T-helper 2 cell (primary cell): ENCODE measurements at places on chromosomes 12 and 14.

DNA sequence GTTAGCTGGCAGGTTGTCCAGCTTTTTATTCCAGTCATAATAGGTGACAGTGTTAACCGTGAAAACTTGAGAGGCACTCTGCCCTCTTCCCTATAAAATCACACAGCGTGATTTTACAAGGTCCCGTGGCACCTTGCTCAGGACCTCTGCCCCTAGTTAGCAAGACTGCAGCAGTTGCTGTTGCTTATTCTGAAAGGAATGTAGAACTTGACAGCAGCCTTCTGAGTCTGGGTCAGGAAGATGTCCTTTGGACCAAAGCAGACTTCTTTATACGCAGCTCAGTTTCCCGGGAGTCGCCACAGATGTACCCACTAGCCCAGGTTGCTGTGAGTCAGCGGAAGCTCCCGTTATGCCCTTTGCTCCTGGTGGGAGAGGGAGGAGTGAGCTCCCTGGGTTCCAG, 13.2 kb downstream of the PRKAB1 start:
- no peak for DNase-seq

- DNase-seq: no peak
Measured at GRCh38 chr14:50533241-50533705, 904 bp upstream of the MAP4K5 start.

GRCh38 chr12:113788020-113788856, 177.9 kb downstream of the RBM19 start:
- DNase-seq: no peak

- no peak for DNase-seq
Measured at GRCh38 chr14:55782166-55782565, 202.2 kb downstream of the KTN1 start.

- no peak for DNase-seq
Measured at GRCh38 chr12:119673634-119674033, 5.7 kb downstream of the PRKAB1 start.

GRCh38 chr14:38724621-38725020, 378.4 kb downstream of the SEC23A start:
- no peak for DNase-seq

DNA sequence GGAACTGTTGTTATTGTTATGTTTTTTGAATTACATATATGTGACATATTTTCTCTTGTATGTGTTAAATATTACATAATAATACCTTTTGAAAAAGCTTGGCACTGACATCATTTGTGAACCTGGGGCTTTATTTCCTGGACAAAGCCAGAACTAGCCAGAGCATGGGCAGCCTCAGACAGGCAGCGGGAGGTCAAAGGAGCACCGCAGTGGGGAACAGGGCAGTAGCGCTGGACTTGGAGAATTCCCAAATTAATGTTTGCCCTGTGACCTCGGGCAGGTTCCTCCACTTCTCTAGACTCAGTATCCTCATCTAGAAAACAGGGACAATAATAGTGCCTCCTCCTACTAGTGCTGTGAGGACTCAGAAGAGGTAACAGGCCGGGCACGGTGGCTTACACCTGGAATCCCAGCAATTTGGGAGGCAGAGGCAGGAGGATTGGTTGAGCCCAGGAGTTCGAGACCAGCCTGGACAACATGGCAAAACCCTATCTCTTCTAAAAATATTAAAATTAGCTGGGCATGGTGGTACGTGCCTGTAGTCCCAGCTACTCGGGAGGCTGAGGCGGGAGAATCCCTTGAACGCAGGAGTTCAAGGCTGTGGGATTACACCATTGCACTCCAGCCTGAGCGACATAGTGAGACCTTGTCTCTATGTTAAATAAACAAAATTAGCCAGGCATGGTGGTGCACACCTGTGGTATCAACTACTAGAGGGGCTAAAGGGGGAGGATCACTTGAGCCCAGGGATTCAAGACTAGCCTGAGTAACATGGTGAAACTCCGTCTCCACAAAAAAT, 27.3 kb upstream of the ITPK1 start:
- DNase-seq: no peak

DNA sequence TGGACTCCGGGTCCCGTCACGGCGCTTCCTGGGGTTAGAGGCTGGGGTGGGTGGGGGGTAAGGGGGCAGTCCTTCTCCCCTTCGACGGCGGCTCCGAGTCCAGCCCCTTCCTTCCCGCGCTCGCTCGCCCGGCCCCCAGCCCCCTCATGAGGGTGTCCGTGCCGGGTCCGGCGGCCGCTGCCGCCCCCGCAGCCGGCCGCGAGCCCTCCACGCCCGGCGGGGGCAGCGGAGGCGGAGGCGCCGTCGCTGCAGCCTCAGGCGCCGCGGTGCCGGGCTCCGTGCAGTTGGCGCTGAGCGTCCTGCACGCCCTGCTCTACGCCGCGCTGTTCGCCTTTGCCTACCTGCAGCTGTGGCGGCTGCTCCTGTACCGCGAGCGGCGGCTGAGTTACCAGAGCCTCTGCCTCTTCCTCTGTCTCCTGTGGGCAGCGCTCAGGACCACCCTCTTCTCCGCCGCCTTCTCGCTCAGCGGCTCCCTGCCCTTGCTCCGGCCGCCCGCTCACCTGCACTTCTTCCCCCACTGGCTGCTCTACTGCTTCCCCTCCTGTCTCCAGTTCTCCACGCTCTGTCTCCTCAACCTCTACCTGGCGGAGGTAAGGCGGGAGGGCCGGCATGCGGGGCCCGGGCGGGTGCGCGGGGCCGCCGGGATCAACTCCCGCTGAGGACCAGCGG, 500 bp downstream of the GPR137C start:
- peak; percentile 39 for DNase-seq

- DNase-seq: no peak
Measured at GRCh38 chr12:88889326-88890110, 309.2 kb upstream of the KITLG start.

DNA sequence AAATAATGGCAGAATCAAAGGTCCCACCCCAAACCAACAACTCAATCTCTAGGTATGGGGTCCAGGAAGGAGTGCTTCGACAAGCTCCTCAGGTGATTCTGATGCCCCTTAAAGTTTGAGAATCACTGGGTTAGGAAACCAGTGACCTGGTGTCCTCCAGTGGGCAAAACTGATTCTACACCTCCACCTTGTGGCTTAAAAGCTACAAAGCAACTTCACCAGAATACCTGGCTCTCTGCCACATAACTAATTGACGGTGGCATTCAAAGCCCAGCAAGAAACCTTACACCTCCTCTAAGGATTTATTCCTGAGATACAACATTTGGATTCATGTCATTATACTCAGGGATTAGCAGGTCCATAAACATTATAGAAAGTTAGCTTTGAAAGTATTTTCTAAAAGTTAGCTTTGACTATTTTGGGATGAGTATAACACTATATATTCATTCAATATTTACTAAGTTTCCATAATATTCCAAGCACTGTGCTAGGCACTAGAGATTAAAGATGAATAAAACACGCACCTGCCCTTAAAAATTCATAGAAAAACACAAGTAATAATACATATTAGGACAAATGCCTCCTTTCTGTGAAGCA, 45.4 kb downstream of the DCAF5 start:
- DNase-seq: no peak

DNA sequence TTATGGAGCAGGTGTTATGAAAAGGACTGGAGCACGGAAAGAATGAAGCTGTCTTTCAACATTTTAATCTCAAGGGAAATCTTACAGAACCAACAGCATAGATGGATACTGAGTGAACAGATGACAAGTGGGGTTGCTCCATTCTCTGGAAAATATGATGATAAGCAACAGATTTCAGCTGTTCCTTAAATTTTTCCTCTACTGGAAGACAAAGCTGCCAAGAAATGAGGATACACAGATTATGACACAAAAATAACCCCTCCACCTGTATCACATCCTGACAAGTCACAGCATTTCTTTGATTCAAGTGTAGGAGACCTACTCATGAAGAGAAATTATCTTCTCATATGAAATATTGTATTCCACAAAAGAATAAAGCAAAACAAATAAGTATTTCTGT, 13.0 kb upstream of the TMTC2 start:
- no peak for DNase-seq

DNA sequence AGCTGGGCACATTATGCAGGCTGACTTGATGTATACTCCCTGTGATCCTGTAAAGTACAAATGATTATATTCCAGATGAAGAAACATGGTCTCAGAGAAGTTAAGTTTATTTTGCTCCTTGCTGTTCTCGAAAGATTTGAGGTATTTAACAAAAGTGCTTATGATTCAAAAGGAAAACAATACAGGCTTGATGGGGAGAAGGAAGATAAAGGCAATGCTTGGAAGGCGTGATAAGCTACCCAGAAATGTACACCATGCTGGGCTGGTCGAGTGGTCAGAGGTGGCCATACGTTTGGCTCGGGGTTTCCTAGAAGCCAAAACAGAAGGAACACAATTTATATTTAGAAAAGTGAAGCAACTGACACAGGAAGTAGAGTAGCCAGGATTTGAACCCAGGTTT, 201.0 kb downstream of the KTN1 start:
- no peak for DNase-seq

DNA sequence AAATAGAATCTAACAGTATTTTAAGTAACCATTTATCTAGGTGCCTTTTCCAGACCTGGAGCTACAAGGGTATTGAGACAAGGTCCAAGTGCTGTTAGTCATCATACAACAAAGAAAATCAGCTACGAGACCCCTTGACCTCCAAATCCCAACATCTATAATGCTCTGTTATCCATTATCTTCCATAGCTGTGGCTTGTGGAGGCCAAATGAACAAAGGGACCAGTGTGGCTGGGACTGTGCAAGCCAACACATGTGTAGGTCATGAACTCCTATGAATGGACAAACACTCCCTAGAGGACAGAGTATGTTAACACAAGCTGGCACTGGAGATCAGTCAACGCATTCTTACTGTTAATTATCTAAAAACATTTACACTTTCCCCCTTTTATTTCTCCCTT, 374.5 kb downstream of the EMP1 start:
- DNase-seq: no peak

GRCh38 chr12:115227137-115227615, 543.2 kb upstream of the TBX3 start:
- DNase-seq: no peak

- no peak for DNase-seq
Measured at GRCh38 chr14:59267046-59267445, 78.6 kb downstream of the DAAM1 start.

DNA sequence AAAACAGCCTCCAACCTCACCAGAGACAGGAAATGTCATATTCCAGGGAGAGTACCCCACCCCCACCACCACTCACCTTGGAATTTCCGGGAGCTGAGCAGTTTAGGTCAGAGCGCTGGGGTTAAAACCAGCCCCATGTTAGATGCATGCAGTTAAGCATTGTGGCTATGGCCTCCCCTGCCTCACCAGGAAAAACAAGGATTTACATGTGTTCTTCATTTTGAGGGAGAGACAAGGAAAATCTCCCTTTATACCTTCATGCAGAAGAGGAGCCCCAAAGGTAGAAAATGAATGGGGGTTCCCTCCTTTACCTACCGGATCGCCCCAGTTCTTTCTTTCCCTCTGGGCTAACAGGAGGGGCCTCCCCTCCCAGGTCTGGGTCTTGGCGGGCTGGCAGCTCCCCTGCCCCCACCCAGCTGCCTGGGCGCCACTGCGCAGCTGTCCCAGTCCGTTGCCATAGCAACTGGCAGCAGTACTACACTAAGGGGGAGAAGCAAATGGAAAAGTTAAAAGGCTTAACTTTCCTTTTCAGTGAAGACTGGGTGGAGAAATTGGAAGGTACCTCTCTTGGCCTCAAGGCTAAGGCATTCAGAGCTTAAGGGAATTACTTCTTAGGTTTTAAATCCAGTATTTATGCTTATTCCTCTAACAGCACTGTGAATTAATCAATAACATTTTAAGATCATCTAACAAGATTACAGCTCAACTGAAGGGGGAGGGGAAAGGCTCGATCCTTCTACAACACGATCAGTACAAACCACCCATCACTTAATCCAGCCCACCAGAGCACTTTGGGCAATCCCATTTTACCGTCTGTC, 20.5 kb downstream of the CBX5 start:
- no peak for DNase-seq

DNA sequence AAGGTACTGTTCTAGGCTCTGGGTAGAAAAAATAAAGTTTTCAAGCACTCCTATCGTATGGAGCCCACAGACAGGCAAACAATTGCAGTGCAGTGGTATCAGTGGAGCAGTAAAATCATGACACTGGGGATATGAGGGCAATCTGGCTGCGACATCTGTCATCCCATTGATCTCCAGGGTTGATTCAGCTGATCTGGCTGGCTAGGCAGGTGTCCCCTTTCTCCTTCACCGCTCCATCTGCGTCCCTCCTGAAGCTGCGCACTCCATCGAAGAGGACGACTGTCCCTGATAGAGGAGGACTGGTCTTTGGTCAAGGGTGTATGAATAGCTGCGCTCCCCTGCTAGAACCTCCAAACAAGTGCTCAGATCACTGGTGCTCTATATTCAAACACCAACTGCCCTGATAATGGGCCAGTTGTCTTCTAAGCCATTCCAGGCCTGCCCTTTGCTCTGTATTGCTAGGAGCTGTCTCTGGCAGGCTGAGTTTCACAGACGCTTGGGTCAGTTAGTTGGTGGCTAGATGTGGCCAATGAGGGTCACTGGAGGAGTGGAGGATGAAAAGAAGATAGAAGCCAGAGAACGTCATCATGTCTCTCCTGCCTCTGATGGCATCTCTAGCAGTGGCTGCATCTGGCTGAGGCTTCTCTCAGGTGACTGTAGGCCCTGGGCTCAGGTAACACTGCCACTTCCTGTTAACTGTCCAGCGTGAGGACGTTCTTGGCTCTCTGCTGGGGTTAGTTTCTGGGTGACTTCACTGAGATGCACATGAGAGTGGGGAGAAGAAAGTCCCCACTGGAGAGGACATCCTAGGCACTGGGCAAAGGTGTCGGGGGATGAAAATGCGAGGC, 205.0 kb upstream of the FOXN3 start:
- DNase-seq: no peak

DNA sequence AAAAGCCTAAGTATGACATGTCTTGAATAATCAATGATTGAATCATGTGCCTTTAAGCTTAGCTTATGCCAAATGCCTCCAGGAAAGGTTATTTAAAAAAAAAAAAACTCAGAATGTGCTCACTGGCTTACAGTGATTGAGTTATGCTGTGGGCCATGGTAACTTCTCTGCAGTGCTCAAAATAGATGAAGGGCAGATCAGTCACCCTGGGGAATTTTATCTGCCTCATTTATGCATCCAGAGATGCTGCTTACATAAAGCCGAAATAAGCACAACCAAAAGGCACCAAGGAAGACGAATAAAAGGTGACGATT, 118.7 kb upstream of the MDM1 start:
- DNase-seq: no peak
